ENCODE measurements at places on chromosomes 7 and 10.

DNA sequence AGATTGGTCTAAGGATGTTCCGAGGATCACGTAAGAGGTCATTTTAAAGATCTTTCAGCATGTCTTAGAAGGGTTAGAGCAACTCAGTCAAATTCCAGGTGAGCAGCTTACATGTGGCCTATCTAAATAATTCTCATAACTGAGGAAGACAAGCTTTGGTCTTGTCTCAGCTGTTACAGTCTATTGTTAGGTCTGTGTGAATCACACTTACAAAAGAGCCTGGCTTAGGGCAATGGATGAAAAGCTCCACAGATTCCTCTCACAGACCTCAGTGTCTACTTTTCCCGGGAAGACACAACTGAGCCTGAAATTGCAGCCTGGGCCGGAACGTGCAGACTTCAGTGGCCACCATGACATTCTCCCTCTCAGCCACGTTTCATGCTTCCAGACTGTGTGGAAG lies 173.1 kb downstream of the INHBA start:
- DNase-seq = no peak

DNA sequence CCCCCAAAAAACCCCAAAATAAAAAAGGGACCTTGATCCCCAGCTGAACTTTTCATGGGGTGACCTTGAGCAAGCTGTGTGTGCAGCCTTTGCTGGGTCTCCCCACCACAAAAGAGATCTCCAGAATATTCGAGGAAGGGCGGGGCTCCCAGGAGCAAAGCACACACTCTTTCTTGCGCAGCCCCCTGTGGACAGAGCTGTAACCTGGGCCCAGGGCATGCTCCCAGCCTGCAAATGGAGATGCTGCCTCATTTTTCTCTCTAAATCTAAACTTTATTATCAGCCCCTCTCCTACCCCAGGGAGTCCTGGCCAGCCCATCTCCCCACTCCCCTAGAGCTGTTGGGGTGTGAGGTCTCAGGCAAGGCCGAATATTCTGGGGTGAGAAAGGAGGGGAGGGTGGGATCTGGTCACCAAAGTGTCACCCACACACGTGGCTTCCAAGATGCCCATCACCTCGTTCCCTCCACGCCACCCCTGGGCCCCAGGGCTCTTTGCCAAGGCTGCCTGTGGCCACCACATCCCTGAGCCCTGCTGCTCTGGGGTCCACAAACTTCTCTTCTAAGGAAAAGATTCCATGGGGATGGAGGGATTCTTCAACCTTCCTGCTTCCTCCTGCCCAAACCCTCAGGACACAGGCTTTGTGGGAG lies 1.7 kb upstream of the CALML3 start:
- DNase-seq = no peak

GRCh38 chr10:16724509-16724908 lies 92.7 kb downstream of the RSU1 start:
- no peak for DNase-seq

GRCh38 chr7:39461263-39461820 lies 104.9 kb upstream of the YAE1 start:
- DNase-seq = no peak

DNA sequence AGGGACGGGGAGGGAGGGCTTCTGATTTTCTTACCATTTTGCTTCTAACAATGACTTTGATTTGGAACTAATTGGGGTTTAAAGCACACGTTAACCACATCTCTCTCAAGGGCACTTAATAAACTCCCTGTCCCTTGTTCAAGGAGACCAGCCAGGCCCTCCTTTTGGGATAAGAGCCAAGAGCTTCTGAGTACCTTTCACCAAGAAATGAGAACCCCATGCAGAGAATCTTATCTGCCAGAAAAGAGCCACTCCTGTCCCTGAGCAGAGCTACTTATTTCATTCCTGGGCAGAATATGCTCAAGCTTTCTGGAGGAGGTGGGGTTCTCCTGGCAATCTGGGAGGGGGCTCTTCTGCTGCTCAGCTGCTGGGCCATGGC lies 574.6 kb downstream of the GALNT17 start:
- no peak for DNase-seq

DNA sequence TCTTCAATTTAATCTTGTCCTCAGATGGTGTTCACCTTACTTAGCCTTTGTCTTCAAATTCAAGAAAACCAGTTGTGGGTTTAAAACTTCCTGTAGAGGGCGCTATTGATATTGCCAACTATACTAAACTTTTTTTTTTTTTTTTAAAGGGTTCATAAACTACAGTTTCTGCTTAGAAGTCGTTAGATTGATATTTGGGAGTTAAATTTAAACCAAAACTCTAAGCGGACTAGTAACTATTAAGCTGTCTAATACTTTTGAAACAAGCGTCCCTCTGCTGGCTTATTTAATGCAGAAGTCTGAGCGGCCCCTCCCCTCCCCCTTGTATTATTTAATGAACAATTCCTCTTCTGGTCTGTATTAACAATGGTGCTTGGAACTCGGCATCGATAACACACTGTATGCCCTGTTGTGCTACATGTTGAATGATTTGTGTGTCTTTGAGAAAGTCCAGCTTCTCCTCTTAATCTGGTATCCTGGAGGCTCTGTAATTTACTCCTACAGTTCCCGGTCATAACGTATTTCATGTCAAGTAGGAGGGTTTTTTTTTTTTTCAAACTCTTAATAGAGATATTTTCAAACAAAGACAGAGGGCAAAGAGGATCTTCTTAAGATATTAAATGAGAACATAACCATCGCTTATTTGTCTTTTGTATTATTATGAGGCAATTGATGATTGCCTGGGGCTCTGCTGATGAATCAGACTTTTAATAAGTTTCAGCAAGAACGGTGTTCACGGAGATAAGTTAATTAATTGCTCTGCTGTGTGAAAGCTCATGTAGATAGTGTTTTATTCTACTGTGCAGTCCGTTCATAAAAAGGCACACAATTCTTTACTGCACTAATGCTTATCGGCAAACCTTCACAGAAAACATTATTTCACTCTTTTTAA lies 22.6 kb upstream of the CREB5 start:
- peak; percentile 46 for DNase-seq

DNA sequence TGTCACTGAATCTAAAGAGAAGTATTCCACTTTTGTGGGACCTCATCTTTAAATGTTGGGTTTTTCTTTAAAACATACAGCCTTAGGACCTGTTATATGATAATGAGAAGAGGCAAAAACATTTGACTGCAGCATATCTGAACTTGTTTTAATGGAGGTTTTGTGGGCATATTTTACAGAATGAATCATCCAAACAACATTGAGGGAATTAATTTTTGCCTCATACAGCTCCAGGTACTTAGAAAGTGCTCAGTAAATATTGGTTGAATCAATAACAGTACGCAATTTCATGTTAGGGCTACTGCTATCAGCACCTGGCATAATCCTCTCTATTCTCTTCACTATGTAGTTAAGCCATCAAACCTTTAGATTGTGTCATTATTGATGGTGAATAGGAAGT lies 115.9 kb downstream of the MALRD1 start:
- DNase-seq = no peak

- no peak for DNase-seq
Measured at GRCh38 chr7:94241402-94241925, 153.2 kb upstream of the COL1A2 start.

DNA sequence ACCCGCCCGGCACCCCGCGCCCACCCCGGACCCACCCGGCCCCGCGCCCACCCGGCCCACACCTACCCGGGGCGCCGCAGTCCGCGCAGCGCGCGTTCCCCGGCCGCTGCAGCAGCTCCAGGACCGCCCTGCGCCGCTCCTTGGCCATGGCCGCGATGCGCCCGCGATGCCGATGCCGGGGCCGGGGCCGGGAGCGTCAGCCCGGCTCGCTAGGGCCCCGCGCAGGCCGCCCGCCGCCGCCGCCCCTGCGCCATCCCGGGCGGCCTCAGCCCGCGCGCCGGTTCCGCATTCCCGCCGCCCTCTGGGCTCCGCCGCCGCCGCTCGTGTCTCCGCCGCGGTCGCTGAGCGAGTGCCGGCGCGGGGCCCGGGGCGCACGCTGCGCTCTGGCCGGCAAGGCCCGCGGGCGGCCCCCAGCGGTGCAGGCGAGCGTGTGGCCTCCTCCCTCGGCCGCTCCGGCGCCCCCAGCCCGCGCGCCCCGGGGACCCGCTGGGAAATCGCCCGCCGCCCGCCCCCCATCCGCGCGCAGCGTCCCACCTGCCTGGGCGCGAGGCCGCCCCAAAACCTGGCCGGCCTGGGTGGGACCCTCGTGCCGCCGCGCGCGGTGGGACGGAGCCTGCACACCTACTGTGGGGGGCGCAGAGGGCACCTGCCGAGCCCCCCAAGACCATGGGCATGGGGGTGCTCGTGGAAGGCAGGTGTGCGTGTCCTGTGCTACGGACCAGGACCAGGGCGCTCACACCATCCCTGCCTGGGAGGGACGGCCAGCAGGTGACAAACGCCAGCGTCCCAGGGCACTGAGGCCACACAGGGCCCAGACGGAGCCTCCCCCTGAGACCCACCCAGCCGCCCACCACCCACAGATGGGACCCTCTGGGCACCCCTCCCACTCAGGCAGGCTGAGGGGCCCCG lies at the start of gene ADAP1:
Gene ADAP1, minus strand, starts transcription at position 351 of the 909 bp plus-strand sequence. Its CDS starts 203 bp downstream, at position 148.
- DNase-seq = no peak

GRCh38 chr7:107179326-107180164 lies 10.7 kb downstream of the HBP1 start:
- DNase-seq = no peak

- no peak for DNase-seq
Measured at GRCh38 chr10:80855348-80855971, 317.8 kb downstream of the SH2D4B start.

GRCh38 chr7:137886746-137887145 lies 40.0 kb upstream of the DGKI start:
- DNase-seq = peak; percentile 38

DNA sequence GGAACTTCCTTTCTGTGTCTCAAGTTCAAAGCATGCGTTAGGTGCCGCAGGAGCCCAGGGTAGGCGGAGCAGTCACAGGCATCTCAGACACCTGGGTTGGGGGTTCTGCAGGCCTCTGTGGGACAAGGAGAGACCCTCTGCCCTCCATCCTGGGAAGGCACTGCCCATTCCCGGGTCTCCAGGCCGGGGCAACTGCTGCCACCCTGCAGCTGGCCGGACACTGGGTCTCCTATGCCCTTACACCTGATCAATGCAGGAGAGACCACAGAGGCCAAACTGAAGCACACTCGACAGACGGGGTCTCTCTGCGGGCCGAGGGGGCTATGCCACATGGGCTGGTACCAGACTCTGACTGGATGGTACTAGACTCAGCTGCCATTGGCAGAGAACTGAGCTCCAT lies 36.9 kb downstream of the YKT6 start:
- no peak for DNase-seq

GRCh38 chr10:129075508-129075907 lies 391.5 kb upstream of the MGMT start:
- no peak for DNase-seq

- DNase-seq = no peak
Measured at GRCh38 chr10:78547905-78548304, 514.2 kb downstream of the RPS24 start.

- no peak for DNase-seq
Measured at GRCh38 chr7:71470830-71471229, 338.9 kb downstream of the GALNT17 start.

- DNase-seq = no peak
Measured at GRCh38 chr7:45636733-45637132, 62.6 kb downstream of the ADCY1 start.

- DNase-seq = no peak
Measured at GRCh38 chr10:132534391-132535064, 3.1 kb upstream of the INPP5A start.

DNA sequence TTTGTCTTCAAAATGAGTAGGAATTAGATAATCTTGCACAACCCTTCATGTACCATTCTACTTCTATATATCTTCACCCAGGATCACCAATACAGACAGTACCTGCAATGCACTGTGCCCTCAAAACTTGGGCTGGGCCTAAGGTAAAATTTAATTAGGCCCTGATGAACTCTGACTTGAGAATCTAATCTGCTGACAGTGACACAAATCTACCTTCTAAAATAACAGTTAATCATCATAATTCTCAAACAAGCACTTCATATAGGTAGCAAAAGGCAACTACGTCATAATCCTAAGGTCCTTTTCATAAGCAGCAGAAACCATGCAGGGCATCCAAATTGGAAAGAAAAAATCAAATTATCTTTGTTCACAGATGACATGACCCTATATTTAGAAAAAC lies 4.1 kb downstream of the ZNF25 start:
- no peak for DNase-seq

GRCh38 chr7:36349626-36350025 lies 40.0 kb upstream of the ANLN start:
- DNase-seq = no peak

GRCh38 chr10:123558651-123559050 lies 107.5 kb upstream of the GPR26 start:
- no peak for DNase-seq

DNA sequence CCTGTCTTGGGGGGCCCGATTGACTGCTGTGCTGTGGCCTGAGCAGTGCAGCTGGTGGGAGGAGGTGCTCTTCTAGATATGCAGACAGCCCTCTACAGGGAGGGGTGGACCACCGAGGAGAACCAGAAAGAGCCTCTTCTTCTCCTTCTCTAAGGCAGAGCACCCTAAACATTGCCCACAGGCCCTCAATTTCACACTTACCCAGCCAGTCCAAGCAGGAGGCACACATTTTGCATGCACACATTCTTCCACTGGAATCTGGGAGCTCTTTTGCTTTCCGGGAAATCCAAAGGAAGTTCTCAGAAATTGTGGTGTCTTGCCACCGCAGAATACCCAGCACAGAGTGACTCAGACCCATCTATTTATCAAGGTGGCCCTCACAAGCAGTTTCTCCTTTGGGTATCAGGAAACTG lies 45.8 kb downstream of the EEPD1 start:
- DNase-seq = no peak

DNA sequence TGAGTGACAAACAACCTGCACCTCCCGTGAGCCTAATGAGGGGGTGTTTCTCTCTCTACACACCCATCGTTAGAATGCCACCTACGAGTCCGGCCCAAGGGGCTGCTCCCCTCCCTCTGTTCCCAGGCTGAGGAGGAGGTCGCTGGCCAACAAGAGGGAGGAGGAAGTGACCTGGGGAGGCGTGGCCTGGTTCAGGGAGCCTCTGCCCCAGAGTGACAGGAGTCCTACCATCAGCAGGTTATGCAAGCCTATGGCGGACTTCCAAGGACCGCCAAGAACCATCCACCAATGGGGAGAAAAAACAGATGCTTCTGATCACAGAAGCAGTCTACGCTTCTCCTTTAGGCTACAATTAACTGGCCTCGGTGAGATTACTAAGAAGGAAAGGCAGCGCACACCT lies 12.3 kb upstream of the EGFR start:
- DNase-seq = no peak

DNA sequence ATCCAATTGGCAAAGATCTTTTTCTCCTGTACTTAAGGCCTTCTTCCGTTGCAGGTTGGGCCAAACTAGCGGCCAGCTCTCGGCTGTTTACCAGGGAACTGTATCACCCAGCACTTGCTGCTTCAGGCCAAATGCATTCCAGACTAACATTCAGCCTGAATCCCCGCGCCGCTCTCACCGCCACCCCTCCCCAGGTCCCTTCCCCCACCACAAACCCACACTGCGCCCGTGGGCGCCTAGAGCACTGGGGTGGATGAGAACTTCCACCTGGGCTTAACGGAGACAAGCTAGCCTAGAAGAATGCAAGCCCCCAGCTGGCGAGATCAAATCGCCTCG lies 676 bp downstream of the TCAF1 start:
- no peak for DNase-seq
